ENCODE measurements at places on chromosomes 3 and 15. TPM values are rescaled to one million over a fixed set of nuclear protein-coding genes. Genes with fewer than 3 reads are reported as not detected.

Gene MELTF
- 51.7 TPM for total RNA-seq

Gene GOLGA6D
- not detected for total RNA-seq

Gene PLCH1
- total RNA-seq, result 1.1 TPM

Gene IMPDH2
- total RNA-seq, result 154 TPM

Data from A549 treated with CpdA at 1 μM for 4 hours (cell line).